Posterior vena cava (tissue), 2 donors: ENCODE measurements at places on chromosomes 5 and 9. TPM values are rescaled to one million over a fixed set of nuclear protein-coding genes. Genes with fewer than 3 reads are reported as not detected.

Gene ANKRD18B
- total RNA-seq: not detected

Gene INSL6
- not detected for total RNA-seq

Gene GPR21
- 6.9 TPM for total RNA-seq

Gene LCN10
- total RNA-seq: 10.0 TPM

Gene GABBR2
- total RNA-seq: not detected

Gene MSMP
- total RNA-seq: not detected

Gene GLRA1
- not detected for total RNA-seq

Gene FSTL4
- total RNA-seq: 0.46 TPM

Gene RFESD
- 2.0 TPM for total RNA-seq

Gene CPLANE1
- total RNA-seq: 21.4 TPM

Gene GRXCR2
- not detected for total RNA-seq
